Natural killer cell (primary cell): ENCODE measurements at places on chromosomes 7 and 10. TPM values are rescaled to one million over a fixed set of nuclear protein-coding genes. Genes with fewer than 3 reads are reported as not detected.

The EVX1 gene
- not detected for total RNA-seq

GRCh38 chr7:20193242-20193777, 23.9 kb downstream of the MACC1 start:
- H3K4me3 ChIP-seq: no peak overlapping the region
- no peaks in the 10 kb centered on the region for H3K27me3 ChIP-seq
- peaks cover 3% of the 10 kb centered on the region for H3K4me1 ChIP-seq
- peak overlapping the region; percentile 22 for H3K27ac ChIP-seq
- H3K36me3 ChIP-seq: no peaks in the 10 kb centered on the region

DNA sequence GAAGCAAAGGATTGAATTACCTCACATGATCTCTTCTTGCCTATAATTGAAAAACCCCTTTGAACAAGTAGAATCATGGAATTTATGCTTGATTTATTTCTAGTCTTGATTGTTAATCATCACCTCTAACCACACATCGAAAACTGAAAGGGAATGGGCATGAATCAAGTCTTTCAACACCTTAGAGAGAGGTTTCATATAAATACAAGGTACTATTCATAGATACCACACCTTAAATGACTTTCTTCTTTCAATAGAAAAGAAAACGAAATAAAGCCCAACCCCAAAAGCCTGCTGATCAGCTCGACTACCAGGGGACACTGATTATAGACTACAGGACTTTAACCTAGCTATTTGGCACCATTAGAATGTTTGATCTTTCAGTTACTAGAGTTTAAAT, 128.6 kb upstream of the PTPRZ1 start:
- no peaks in the 10 kb centered on the region for H3K27me3 ChIP-seq
- no peaks in the 10 kb centered on the region for H3K4me1 ChIP-seq
- no peak overlapping the region for H3K27ac ChIP-seq

DNA sequence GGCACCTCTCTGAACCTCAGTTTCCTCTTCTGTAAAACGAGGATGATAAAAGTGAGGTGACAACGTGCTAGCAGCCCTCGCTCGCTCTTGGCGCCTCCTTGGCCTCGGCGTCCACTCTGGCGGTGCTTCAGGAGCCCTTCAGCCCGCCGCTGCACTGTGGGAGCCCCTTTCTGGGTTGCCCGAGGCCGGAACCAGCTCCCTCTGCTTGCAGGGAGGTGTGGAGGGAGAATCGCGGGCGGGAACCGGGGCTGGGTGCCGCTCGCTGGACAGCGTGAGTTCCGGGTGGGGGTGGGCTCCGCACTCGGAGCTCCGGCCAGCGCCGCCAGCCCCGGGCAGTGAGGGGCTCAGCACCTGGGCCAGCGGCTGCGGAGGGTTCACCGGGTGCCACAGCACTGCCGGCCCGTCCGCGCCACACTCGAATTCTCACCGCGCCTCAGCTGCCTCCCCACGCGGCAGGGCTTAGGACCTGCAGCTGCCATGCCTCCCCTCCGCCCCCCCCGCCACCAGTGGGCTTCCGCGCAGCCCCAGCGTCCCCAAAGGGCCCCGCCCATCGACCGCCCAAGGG, 24.3 kb upstream of the ACSL5 start:
- no peaks in the 10 kb centered on the region for H3K36me3 ChIP-seq
- no peak for DNase-seq
- peaks cover 6% of the 10 kb centered on the region for H3K4me1 ChIP-seq
- H3K27ac ChIP-seq: no peak overlapping the region
- H3K4me3 ChIP-seq: no peak overlapping the region

The SPDYE9 gene
- total RNA-seq: not detected

- DNase-seq: no peak
- H3K4me3 ChIP-seq: no peak overlapping the region
- no peak overlapping the region for H3K27ac ChIP-seq
- no peaks in the 10 kb centered on the region for H3K36me3 ChIP-seq
- H3K4me1 ChIP-seq: no peaks in the 10 kb centered on the region
These were observed 135.6 kb downstream of the TCERG1L start for GRCh38 chr10:131175891-131176290.

GRCh38 chr10:50397312-50398140, 146.2 kb upstream of the ASAH2 start:
- peak; percentile 29 for DNase-seq
- no peaks in the 10 kb centered on the region for H3K4me1 ChIP-seq
- no peaks in the 10 kb centered on the region for H3K27me3 ChIP-seq
- no peak overlapping the region for H3K27ac ChIP-seq

DNA sequence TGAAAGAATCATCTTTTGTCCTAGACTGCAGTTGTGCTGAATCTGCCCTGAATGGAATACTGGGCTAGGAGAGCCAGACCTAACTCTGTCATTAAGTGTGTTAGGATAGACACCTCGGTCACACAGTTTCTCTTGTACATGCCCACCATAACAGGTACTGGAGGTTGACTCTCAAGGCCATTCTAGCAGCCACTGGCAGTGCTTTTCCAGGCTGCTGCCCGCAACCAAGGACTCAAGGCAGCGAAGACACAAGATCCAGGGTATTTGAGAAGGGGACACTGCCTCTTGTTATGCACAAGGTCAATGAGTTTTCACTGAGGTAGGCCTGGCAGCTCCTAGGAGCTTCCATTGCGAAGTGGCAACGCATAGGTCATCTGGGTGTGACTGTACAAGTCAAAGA, 70.6 kb upstream of the ZNF746 start:
- no peak overlapping the region for H3K4me3 ChIP-seq
- no peak for DNase-seq
- no peaks in the 10 kb centered on the region for H3K4me1 ChIP-seq
- H3K36me3 ChIP-seq: peaks cover 2% of the 10 kb centered on the region
- H3K27ac ChIP-seq: no peak overlapping the region

- no peaks in the 10 kb centered on the region for H3K36me3 ChIP-seq
- H3K27me3 ChIP-seq: no peaks in the 10 kb centered on the region
- H3K4me3 ChIP-seq: no peak overlapping the region
- DNase-seq: no peak
- H3K4me1 ChIP-seq: no peaks in the 10 kb centered on the region
These were observed 1093.1 kb upstream of the LRRN3 start for GRCh38 chr7:109997837-109998236.

GRCh38 chr10:64091897-64092296, 570.7 kb downstream of the REEP3 start:
- H3K4me3 ChIP-seq: no peak overlapping the region
- no peaks in the 10 kb centered on the region for H3K27me3 ChIP-seq
- H3K36me3 ChIP-seq: no peaks in the 10 kb centered on the region
- no peak for DNase-seq
- H3K27ac ChIP-seq: no peak overlapping the region

GRCh38 chr7:73570977-73571376, 7.4 kb downstream of the TBL2 start:
- peaks cover 48% of the 10 kb centered on the region for H3K36me3 ChIP-seq
- no peaks in the 10 kb centered on the region for H3K27me3 ChIP-seq
- H3K27ac ChIP-seq: no peak overlapping the region

GRCh38 chr7:157851501-157852067, 514.8 kb downstream of the DNAJB6 start:
- no peak overlapping the region for H3K4me3 ChIP-seq
- peaks cover 27% of the 10 kb centered on the region for H3K4me1 ChIP-seq
- H3K36me3 ChIP-seq: no peaks in the 10 kb centered on the region
- no peaks in the 10 kb centered on the region for H3K27me3 ChIP-seq

GRCh38 chr7:90430614-90431460, 27.6 kb downstream of the CLDN12 start:
- H3K27ac ChIP-seq: no peak overlapping the region
- DNase-seq: no peak

The ITPRID1 gene
- not detected for total RNA-seq

GRCh38 chr7:65371468-65371867, 2.2 kb upstream of the ZNF92 start:
- H3K27me3 ChIP-seq: no peaks in the 10 kb centered on the region
- H3K36me3 ChIP-seq: no peaks in the 10 kb centered on the region
- no peak overlapping the region for H3K4me3 ChIP-seq
- no peak overlapping the region for H3K27ac ChIP-seq
- DNase-seq: no peak

DNA sequence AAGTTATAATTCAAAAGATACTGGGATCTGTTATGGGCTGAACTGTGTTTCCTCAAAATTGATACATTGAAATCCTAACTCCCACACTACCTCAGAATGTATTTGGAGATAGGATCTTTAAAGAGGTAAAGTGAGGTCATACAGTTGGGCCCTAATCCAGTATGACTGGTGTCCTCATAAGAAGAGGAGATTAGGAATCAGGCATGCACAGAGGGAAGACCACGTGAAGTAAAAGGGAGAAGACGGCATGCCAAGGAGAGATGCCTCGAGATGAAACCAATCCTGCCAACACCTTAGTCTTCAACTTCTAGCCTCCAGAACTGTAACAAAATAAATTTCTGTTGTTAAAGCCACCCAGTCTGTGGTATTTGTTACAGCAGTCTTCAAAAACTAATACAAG, 5.9 kb upstream of the CFAP69 start:
- no peaks in the 10 kb centered on the region for H3K27me3 ChIP-seq
- H3K4me3 ChIP-seq: no peak overlapping the region
- H3K36me3 ChIP-seq: no peaks in the 10 kb centered on the region
- no peak for DNase-seq

The CFAP43 gene
- total RNA-seq: 0.16 TPM

GRCh38 chr7:91039033-91039432, 225.2 kb upstream of the FZD1 start:
- H3K4me3 ChIP-seq: no peak overlapping the region
- no peak for DNase-seq
- no peaks in the 10 kb centered on the region for H3K27me3 ChIP-seq

The LIPN gene
- total RNA-seq: not detected

GRCh38 chr7:126776498-126776897, 476.2 kb downstream of the GRM8 start:
- H3K36me3 ChIP-seq: no peaks in the 10 kb centered on the region
- H3K27ac ChIP-seq: no peak overlapping the region
- no peaks in the 10 kb centered on the region for H3K27me3 ChIP-seq
- no peak overlapping the region for H3K4me3 ChIP-seq
